T-helper 9 cell (primary cell): ENCODE measurements at places on chromosomes 5 and 9.

DNA sequence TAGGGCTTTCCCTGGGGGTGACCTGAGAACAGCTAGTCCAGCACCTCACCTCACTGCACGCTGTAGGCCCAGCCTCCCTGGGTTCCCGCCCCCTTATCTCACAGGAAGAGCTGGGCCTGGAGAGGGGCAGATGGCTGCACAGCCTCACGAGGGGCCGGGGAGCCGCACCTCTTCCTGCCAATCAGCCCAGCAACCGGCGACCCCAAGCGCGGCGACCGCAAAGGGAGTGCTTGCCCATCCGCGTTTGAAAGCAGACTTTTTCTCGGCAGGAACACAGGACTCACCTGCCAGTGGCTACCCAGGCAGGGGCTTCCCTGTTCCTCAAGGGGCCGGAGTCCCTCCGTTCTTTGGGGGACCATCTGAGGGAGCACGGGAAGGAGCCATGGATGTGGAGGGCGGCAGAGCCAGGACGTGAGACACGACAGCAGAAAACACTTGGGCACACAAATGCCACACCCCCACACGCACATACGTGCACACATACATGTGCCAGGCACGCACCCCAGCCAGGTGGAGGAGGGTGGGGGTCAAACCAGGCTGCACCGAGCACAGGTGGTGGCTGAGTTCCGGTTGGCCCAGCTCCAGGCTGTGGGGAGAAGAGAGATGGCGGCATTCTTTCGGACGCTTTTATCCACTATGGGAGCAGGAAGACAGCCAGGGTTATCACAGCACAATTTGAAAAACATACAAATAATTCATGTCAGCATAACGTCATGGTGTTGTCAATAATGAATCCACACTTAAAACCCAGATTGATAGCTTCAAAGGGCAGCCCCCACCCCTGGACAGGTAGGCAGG is 11.3 kb downstream of the TMEM250 start:
- DNase-seq, result no peak

GRCh38 chr9:34282096-34282495 is 47.0 kb downstream of the KIF24 start:
- no peak for DNase-seq

- DNase-seq, result no peak
These were observed 209.2 kb upstream of the PAPPA start for GRCh38 chr9:115944166-115944948.

DNA sequence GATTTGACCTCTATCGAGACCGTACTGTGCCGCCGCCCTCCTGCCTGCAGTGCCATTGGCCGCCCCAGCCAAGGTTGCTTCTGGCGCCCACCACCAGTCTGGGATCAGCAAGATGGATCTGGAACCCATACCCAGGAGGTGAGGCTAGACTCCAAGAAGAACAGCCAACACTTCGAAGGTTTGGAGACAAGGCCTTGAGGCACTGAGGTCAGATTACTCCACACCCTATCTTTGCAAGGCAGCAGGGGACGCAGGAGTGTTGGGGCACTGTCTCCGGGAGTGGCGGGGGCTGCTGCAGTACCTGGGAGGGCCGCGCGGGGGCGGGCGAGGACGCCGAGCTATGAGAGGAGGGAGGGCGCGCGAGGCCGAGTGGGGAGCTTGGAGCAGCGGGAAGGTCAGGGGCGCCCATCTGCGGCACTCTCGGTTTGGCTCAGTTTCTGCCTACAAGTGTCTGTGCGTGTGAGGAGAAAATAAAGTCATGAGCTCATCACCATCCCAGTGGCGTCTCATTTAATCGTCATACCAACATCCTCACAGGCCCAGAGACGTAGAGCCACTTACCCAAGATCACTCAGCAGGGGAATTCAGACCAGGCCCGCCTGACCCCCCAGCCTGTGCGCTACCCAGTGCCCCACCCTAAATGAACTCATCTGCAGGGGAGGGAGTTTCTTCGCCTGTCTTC is 20.5 kb upstream of the PSD2 start:
- peak; percentile 79 for DNase-seq

GRCh38 chr5:14175381-14175780 is 32.2 kb downstream of the TRIO start:
- DNase-seq, result no peak

DNA sequence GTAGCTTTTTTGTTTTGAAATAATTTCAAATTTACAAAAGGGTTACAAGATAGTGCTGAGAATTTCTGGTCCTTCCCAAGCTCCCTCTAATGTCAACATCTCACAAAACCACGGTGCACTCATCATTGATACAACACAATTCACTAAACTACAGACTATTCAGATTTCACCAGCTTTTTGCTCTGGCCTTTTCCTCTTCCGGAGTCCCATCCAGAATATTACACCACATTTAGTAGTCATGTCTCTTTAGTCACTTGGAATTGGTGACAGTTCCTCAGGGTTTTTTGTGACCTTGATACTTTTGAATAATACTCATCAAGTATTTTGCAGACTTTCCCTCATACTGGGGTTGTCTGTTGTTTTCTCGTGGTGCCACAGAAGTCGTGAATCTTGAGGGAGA is 484.0 kb downstream of the GADD45G start:
- no peak for DNase-seq

- DNase-seq, result no peak
These were observed 24.4 kb downstream of the FAM163B start for GRCh38 chr9:133584559-133585476.

GRCh38 chr5:179866241-179867078 is 7.8 kb upstream of the MRNIP start:
- DNase-seq, result no peak

DNA sequence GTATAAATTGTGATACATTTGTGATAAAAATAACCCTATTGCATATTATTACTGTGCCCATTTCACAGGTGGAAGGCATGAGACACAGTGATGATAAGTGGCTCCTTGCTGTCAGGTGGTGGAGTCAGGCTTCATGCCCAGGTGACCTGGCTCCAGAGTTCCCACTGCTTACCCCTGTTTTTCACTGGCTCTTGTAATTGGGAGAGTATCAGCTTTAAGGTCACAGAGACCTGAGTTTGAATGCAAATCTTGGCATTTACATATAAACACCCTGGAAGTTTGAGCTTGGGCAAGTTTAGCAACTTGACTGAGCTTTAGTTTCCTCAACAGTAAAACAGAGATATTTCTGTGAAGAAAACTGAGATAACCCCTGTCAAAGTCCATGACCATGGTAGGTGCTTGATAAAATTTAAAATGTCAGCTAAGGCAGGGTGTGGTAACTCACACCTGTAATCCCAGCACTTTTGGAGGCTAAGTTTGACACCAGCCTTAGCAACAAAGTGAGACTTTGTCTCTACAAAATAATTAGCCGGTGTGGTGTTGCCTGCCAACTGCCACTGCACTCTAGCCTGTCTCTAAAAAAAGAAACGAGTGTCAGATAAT is 29.2 kb downstream of the MAT2B start:
- DNase-seq, result no peak

DNA sequence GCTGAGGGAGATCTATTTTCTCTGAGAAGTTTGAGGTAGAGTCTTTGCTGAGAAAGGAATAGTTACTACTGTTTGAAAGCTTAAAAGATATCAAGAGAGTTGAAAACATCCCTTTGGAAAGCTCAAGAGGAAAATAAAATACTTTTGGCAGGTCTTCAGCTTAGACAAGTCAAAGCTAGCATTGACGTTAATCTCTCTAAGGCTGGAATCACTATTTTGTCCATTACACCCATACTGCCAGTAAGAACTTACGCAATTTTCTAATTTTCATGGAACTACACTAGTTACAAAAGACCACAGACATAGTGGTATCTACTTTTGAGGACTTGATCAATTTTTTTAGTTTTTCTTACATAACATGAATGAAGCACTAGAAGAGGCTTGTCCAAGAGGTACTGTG is 494.9 kb downstream of the PSAT1 start:
- DNase-seq, result no peak

GRCh38 chr5:136466041-136466415 is 100.7 kb upstream of the TRPC7 start:
- no peak for DNase-seq

- no peak for DNase-seq
These were observed 32.8 kb upstream of the PIP5K1B start for GRCh38 chr9:68672215-68672614.
